Activated CD4-positive, alpha-beta T cell treated with anti-CD3 and anti-CD28 coated beads for 4 hours (primary cell): ENCODE measurements at places on chromosomes 2 and 18.

- no peak for DNase-seq
These were observed 3.0 kb downstream of the SIX2 start for GRCh38 chr2:45006041-45006941.

DNA sequence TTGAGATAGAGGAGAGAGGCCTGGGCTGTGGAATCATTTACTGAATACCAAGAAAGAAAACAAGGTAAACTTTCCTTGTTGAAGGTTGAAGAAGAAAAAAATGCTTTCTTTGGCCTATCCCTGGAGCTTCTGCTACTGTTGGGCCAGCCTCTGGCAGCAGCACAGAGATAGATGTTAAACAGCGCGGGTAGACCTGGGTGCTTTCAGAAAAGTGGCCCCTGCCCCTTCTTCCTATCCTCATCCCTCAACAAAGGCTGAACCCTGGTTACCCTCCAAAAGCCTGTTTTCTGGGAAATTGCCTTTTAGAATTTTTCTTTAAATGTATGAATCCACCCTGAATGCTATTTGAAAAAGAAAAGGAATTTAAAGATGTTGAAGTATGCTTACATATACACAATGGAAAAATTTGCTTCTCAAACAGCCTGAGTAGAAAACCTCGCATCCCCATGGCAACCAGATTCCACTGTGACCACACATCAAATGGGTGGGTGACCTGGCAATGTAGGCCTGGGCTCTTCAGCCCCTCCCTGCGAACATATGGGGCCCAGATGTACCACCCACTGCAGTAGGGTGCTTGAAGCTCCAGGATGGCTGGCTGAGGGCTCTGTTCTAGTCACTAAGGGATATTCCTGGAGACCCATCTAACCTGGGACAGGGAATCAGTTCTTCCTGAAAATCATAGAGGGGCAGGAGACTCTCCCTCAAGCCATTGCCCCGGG is 23.4 kb upstream of the CHRNA1 start:
- DNase-seq: no peak

DNA sequence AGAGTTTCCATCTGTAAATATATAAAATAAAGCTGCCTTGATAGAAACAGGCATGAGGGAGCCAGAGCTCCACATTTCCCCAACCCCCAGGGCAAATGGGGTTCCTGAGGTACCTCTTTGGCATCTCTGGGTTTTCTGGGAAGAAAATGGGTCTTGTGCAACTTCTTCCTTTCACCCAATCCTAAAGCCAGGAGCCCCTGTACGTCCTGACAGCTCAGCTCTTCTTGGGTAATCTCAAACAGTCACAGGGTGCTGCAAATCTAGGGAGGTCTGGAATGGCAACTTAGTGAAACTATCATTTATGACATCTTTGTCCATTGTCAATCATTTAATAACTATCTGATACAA is 36.6 kb upstream of the STAT1 start:
- DNase-seq: no peak

- no peak for DNase-seq
These were observed 289.8 kb downstream of the RAD51AP2 start for GRCh38 chr2:17228461-17228860.

DNA sequence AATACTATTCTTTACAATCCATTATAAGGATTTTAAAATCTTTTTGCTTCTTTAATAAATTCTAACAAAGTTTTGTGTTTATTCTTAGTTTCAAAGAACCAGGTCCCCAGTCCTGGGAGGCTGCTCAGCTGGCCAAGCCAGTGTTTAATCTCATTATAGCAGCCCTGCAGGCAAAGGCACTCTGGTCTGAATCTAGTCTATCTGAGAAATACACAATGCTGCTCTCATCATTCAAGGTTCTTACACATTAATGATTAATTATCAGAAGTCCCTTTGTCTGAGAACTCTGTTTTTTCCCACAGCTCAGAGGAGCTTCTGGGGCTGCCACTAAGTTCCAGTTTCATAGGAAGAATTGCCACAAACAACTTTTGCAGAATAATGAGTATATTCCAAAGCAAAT is 27.7 kb downstream of the KCTD18 start:
- no peak for DNase-seq

- peak; percentile 18 for DNase-seq
These were observed 122.2 kb downstream of the BCL2 start for GRCh38 chr18:63197246-63197869.

DNA sequence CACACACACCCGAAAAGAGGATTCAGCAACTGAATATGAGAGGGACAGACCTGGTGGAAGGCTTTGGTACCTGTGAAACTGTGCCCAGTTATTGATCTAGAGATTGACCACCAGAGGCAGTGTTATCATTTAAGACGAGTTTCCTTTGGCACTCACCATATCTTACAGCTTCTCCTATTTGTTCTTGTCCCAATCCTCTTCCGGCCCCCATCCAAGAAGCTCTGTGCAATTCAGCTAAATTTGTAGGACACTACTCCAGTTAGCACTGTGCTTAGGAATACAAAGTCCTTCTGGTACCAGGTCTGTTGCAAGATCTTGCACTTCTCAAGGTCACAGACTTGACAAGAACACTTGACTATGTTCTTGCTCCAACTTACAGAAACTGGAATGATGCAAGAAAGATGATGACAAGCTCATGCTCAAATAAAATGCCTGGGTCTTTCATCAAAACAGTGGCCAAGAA is 177.7 kb downstream of the TMEM247 start:
- DNase-seq: no peak

DNA sequence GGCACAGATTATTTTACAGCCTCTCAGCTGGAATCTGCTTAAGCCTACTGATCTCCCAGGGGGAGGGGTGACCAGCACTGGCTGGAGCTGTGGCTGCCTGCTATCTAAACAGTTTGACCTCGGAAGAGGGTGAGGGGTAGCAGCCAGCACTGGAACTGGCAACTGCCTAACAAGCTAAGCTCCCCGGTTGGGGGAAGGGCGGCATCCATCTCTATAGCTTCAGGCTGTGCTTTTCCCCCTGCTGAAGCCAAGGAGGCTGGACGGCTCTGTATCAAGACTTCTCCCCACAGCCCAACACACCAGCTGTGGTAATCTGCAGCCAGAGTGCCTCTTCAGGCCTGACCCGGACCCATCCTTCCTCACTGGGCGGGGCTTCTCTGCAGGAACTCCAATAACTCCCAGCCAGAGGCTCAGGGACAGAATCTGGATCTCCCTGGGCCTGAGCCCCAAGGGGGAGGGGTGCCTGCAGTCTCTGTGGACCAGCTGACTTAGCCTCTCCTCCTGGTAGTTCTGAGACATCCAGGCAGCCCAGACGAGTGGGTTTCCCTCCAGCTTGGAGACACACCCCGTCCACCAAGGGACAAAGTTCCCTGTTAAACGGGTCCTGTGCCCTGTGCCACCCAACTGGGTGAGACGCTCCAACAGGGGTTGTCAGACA is 560.2 kb downstream of the LRP1B start:
- peak; percentile 0 for DNase-seq

- DNase-seq: peak; percentile 36
These were observed 23.4 kb upstream of the TANK start for GRCh38 chr2:161136696-161137324.

GRCh38 chr2:48343571-48344440 is 186.1 kb upstream of the STON1 start:
- no peak for DNase-seq

DNA sequence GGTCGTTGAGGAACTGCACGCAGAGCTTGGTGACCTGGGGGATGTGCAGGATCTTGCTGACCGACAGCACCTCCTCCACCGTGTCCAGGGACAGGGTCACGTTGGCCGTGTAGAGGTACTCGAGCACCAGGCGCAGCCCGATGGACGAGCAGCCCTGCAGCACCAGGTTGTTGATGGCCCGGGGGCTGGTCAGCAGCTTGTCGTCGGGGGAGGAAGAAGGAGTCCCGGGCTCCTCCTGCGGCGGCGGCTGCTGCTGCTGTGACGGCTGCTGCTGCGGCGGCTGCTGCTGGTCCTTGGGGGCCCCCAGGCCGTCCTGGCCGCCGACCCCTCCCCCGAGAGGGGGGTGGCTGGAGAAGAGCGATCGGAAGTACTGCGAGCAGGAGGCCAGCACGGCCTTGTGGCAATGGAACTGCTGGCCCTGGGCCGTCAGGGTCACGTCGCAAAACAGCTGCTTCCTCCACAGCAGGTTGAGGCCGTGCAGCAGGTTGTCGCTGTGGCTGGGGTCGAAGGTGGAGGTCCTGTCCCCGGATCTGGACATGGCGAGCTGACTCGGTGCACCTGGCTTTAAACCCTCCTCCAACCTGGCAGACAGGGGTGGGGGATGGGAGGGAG is 2.7 kb downstream of the KLHL14 start:
- DNase-seq: no peak

DNA sequence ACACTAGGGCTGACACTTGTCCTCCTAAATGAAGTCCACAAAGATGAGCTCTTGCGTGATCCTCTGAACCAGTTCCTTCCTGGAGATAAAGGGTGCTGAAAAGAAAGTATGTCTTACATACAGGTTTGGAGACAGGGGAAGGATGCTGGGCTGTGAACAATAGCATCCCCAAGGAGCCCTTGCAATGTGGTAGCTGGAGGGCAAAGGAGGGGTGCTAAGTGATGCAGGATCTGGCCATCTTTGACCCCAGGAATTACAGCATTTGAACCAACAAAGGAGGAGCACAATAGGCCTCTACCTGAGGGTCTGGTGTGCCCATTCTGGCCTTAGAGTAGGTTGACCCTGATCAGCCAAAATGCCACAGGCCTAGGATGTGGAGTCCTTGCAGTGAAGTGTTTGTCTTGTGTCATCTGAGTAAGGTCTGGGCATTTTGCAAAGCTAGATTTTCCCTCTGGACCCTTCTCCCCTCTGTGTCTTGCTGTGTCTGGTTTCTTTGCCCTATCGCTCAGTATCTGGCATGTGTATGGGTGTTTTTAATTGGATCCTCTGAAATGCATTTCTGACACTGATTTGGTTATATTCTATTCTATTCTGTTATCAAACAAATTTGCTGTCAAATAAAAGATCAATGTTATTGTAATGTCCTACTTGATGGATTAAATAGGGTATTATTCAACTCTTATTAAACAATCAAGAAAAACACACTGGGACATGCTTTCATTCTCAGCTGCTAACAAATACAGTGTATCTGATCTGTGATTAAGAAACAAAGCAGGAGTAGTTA is 364.8 kb upstream of the MEIS1 start:
- no peak for DNase-seq

DNA sequence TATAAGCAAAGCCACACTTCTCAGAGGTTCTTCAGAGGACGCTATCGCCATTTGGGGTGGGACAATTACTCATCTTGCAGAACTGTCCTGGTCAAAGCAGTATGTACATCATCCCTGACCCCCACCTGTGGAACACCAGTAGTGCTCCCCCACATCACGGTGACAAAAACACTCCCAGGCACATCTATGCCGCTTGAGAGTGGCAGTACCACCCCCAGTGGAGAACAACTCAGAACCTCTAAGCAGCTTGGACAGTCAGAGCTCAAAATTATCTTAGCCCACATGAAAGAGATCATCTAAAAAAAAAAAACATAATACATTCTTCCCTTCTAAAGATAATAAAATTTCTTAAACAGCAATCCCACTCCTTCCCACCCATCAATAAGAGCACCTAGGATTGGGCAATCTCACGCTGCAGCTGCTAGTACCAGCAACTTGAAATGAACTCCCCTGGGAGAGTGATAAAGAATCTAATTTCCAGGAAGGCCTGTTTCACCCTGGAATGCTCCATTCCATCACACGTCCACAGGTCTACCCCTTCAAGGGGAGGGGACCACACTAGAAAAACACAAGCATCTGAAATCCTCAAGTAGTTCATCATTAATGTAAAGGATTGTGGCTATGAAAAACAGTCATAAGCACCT is 31.7 kb downstream of the LRP2 start:
- DNase-seq: no peak

- no peak for DNase-seq
These were observed 52.8 kb upstream of the MEIS1 start for GRCh38 chr2:66382091-66382490.

DNA sequence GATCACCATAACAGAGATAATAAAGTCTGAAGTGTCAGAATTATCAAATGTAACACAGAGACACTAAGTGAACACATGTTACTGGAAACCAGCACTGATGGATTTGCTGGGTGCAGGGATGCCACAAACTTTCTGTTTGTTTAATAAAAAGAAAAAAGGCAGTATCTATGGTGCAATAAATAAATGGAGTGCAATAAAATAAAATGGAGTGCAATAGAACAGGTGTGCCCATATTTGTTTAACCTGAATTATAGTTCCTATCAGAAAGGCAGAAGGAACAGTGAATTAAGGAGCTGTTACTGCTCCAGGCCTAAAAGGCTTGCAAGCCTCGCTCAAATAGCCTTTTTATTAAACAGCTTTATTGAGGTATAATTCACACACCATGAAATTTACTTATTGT is 81.0 kb upstream of the KIDINS220 start:
- DNase-seq: no peak

DNA sequence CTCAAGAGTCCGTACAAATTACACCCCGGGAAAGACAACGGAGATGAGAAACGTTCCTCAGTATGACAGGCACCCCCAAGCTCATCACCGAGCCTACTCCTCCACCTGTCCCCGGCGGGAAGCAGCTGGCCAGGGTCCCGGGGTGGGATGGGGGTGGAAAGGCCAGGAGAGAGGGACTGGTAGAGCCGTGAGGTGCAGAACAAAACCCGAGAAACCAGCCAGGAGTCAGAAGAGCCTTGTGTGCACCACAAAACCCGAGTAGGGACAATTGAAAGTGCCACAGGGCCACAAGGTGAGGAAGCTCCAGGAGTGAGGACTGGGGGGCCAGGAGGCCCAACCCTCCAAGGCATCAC is 75.5 kb upstream of the SALL3 start:
- no peak for DNase-seq
